CD4-positive, alpha-beta T cell treated with Interleukin-4 for 1 hour (primary cell): ENCODE measurements at places on chromosomes 11 and 22.
A peak's percentile ranks its signal among the peaks of the same experiment; 100 is the strongest.

GRCh38 chr11:46285173-46285572 is 7.7 kb downstream of the CREB3L1 start:
- no peak for DNase-seq

DNA sequence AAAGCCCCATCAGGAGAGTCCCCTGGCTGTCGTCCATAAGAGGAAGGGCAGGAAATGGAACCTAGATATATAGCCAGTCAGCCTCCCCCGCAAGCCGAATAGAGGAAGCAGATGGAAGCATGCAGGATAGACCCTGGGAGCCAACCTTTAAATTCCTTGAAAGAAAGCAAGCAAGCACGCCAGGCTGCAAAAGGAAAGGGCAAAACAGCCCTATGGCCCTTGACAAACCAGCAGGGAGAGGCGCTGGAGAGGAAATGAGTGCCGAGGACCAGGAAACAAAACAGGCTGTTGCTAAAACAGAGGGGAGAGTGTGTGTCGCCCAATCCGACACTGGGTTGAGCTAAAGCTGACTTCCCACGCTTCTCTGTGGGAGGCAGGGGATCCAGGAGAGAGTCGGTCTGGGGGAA is 203.5 kb upstream of the MTNR1B start:
- DNase-seq = no peak

GRCh38 chr22:36828815-36829214 is 12.0 kb upstream of the PVALB start:
- no peak for DNase-seq

DNA sequence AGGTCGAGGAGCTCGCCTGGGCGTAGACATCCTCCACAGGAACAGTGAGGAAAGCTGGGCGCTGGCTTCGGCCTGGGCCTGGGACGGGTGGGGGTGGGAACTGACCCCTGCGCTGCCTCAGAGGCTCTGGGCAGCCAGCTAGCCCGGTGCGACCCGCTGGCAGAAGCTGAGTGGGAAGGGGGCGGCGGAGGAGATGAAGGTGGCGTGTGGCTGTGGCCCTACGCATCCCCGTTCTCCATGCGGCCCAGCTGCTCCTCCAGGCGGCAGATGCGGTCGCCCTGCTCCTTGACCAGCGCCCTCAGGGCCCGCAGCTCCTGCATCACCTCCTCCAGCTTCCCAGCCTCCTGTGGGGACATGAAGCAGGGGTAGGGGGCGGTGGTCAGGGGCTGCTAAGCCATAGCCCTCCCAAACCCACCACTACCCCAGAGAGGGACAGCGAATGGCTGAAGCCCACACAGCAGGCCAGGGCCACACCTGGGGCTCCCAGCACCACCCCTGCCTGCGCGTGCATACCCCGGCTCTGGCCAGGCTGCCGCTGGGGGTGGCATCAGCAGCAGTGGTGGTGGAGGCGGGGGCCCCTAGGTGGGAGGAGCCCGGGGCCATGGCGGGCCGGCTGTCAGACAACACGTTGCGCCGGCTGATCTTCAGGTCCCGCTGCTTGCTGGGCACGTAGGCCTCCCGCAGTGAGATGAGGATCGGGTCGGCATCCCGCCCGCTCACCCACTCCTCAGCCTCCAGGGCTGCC is 848 bp upstream of the PTPRCAP start:
- DNase-seq = peak; percentile 66

DNA sequence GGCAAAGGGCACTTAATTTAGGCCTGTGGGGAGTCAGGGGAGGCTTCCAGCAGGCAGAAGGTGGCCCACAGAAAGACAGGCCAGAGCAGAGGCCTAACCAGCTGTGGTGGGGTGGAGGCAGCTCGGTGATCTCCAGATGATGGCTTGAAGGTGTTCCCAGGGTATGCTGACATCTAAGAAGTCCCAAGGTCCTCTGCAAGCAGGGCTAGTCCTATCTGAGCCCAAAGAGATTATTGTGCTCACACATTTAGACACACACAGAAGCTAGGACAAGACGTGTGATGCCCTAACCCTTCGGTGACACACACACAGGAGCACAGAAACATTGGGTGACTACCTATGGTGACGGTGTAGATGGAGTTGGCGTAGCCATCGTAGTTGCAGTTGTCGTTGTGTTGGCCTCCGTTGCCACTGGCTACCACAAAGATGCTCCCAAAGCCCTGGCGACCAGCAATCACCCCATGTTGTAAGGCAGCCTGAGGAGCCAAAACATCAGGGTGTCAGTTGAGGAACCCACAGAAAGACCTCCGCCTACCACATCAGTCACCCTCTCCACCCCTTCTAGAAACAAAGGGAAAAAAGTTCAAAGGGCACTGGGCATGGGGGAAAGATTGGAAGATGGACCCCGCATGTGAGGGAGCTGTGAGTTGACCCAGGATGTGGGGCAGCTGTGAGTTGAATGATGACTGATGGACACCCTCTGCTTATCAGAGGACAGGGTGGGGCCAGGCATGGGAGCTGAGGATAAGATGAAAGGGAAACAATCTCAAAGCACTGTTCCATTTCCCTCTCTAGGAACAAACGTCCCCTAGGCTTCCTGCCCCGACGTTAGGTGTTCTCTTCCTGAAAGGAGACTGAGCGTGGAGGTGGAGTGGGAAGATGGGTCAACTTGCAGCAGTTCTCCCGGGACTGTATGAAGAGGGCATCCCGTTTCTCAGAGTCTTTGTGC is 7.9 kb downstream of the PCSK7 start:
- no peak for DNase-seq

- no peak for DNase-seq
These were observed 4.9 kb downstream of the CADM1 start for GRCh38 chr11:115499241-115499799.

- peak; percentile 27 for DNase-seq
These were observed 16.3 kb downstream of the SPTY2D1 start for GRCh38 chr11:18617688-18618341.

DNA sequence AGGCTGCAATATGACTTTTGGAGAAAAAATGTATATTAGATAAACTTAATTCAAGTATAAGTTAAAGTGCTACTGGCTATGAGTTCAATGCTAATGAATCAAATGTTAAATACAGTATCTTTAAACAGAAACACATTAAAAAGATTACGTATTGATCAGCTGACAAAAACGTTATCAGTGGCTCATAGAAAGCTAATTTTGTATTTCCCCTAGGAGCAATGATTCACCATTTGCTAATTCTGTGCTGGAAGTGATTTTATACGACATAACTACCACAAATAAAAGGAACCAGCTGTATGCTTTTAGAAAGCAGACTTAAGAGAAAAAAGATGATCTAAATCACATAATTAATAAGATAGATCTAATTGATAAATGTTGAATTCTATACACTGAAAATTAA is 43.6 kb downstream of the MRE11 start:
- no peak for DNase-seq

DNA sequence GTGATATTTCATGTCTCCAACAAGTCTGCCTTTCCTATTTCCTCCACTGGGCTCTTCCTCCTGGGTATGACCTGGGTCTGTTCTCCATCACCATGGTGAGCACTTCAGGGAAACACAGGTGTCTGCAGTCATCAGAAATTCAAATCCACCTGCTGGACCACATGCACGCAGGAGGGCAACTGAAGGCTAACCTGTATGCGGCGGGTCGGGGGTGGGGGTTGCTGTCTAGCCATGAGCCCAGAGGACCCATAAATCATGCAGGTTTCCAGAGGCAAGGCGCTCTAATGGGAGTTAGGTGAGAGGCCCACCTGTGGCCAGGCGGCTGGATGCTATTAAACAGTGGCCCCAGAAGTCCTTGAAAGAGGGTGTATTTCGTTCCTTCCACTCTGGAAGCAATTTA is 11.1 kb upstream of the PAMR1 start:
- DNase-seq = no peak

GRCh38 chr22:44985906-44986527 is 23.8 kb downstream of the PHF21B start:
- DNase-seq = no peak

DNA sequence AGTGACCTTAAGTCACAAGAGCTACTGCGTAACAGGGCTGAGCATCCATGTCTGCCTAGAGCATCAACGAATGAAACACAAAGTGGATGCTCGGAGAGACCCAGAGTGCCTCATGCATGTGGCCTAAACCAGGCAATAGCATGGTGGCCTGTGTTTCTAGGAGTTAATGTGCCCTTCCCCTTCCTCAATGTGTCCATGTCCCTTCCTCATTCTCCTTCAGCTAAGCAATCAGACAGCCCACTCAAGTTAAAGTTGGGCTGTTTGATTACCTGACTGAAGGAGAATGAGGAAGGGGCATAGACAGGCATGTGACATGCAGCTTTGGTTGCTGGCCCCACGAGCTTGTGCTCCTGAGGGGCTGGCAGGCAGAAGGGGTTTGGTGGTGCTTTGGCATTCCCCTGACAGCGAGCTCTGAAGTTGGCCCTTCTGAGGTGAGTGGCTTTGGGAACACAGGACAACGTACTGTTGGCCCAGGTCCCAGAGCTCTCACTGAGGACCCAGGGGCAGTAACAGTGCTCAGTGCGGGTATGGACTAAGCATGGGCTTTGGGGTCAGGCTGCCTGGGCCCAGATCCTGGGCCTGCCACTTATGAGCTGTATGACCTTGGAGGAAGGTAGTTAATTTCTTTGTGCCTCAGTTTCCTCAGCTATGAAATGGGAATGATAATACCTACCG is 46.7 kb downstream of the IRAG1 start:
- no peak for DNase-seq

DNA sequence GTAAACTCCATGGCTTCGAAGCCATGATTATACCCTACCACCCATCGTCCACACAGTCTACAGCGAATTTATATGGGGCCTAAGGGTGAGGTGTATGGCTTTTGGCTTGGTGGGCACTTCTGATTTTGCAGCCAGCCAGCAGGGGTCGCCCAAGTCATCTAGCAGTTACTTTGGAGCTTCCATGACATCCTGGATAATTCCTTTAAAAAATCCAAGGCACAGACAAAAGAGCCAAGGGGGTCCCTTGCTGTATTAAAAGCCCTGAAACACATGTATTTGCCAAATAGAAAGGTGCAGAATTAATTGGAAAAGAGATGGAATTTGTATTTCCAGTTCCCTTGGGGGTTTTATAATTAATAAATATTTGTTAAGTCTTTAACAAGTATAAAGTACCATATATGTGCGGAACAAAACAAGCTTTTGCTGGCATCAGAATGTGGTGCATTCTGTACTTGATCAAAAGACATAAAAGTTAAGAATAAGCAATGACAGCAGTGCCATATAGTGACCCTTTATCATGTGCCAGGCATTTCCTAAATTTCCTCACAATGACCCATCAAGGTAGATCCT is 132.8 kb upstream of the PITPNB start:
- DNase-seq = no peak

DNA sequence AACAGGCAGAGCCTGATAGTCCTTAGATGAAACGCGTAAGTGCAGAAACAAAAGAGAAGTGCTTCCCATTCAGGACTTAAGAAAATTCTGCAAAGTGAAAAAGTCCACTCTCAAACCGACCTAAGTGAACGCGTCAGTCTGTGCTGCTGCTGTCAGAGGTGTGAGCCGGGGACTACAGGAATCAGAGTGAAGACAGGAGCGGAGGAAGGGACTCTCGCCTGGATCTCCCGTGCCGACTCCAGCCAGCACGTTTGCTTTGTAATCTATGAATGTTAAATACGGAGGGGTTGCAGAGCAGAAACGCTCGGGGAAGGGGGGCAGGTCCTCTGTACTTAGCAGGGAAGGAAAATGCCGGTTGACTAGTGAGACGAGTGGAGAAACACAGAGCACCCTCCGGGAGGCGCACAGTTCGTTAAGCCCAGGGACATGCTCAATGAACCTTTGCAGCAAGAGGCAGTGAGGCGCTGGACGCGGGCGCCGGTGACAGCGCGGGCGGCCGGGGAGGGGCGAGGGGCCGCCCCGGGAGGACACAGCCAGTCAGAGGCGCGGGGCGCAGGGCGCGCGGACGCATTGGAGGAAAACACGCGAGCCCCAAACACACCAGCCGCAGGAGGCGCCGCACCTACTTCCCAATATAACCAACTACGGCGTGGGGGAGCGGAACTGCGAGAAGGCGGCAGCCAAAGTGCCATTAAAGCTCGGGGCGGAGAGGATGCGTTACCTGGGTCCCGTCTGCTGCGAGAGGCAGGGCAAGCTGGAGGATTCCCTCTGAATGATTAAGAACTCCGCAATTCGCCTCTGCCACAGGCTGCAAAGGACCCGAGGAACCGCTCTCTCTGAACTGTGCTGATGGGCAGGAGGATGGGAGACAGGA is at the start of gene CNTN5:
Gene CNTN5 (plus strand): TSS at position 598 of the 874 bp plus-strand sequence.
- DNase-seq = no peak

GRCh38 chr11:1121331-1121812 is 36.4 kb upstream of the MUC5AC start:
- no peak for DNase-seq

DNA sequence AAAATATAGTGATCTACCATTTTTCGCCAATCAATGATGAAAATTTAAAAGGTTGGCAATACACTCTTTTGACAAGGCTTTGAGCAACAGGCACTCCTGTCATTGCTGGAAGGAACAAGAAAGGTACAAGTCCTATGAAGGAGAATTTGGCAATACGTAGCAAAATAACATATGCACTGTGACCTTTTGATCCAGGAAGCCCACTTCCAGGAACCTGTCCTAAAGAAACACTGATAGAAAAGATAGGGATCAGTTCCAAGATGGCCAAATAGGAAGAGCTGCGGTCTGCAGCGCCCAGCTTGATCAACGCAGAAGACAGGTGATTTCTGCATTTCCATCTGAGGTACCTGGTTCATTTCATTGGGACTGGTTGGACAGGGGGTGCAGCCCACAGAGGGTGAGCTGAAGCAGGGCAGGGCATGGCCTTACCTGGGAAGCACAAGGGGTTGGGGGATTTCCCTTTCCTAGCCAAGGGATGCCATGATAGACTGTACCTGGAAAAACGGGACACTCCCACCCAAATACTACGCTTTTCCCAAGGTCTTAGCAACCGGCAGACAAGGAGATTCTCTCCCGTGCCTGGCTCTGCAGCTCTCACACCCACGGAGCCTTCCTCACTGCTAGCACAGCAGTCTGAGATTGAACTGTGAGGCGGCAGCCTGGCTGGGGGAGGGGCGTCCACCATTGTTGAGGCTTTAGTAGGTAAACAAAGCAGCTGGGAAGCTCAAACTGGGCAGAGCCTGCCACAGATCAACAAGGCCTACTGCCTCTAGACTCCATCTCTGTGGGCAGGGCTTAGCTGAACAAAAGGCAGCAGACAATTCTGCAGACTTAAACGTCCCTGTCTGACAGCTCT is 69.7 kb upstream of the GALNT18 start:
- no peak for DNase-seq

DNA sequence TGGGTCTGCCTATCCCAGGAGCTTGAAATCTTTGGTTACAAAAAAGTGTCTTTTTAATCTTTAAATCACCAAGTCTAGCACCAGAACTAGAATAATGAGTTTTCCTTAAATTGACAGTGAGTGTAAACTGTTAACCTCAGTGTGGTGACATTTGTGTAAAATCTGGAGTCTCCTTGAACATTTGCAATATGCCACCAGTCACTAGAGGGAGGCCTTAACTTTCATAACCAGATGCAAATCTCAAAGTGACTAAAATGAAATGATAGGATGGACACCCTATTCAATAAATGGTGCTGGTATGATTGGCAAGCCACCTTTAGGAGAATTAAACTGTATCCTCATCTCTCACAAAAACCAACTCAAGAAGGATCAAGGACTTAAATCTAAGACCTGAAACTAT is 8.3 kb upstream of the SCGB1D2 start:
- DNase-seq = no peak
